ENCODE measurements at places on chromosomes 2 and 18.

DNA sequence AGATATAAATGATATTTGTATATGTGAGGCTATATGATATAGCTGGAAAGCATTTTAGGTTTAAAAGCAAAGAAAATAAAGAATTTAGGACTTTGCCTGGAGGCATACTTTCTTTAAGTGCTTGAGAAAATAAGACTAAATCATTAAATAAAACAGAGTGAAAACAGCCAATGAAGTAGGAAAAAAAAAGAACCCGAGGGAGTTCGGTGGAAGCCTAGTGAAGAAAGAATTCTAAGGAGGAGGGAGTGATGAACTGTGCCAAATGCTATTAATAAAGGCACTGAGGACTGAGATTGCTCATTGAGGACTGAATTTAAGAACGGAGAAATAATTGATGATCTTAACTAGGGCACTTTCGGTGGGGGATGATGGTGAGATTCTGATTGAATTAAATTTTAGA is 573.5 kb downstream of the DSC3 start:
- DNase-seq = no peak

- DNase-seq = no peak
Measured at GRCh38 chr2:67037655-67038054, 359.5 kb upstream of the ETAA1 start.

DNA sequence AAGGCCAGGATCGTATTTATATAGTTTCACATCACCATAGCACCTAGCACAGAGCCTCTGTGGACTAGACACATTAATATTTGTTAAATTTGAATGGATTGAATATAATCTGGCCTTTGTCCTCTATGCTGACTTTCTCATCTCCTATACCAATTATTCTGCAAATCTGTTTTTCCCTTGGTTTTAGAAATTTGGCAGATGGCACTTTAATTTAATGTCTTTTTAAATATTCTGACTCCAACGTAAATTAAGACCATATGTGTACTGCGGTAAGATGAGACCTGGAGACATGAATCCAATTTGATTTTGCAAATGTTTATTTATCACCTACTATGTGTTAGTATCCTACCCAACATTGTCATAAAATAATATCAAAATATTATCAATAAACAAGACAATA is 1281.9 kb upstream of the PIK3C3 start:
- DNase-seq = no peak

DNA sequence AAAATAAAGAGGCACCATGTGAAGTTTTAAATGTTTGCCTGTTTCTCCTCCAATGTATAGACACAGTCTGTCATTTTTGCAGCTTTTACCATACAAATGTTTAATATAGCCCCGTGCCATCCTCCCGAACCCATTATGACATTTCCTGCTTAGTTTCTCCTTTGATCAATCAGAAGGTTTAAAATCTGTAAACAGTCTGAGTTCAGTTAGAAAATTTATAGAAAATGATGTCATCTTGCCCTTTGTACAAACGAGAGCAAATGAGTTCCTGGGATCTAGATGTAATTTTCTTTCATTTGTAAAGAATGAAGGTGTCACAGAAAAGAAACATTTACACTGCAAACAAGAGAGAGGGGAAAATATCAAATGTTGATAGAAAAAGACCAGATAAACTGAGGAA is 62.7 kb upstream of the NFU1 start:
- DNase-seq = no peak

- DNase-seq = no peak
Measured at GRCh38 chr2:57758686-57759085, 287.9 kb upstream of the VRK2 start.

All from CD4-positive, alpha-beta T cell treated with Interleukin-1 beta for 1 hour (primary cell).